NCI-H1930 (cell line): ENCODE measurements at places on chromosomes 11 and 22.
A peak's percentile ranks its signal among the peaks of the same experiment; 100 is the strongest.

DNA sequence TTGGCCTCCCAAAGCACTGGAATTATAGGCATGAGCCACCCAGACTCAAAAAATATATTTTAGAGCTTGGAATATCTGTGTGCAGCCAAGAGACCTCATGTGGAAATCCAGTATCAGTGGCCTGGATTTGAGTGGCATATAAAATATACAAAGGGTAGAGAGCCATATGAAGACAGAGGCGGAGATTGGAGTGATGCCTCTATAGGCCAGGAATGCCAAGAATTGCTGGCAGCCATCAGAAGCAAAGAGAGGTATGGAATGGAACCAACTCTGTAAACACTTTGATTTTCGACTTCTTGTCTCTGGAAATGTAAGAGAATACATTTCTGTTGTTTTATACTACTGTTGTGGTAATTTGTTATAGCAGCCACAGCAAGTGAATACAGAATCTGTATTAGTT, 123.0 kb downstream of the PLEKHA7 start:
- no peak for DNase-seq

DNA sequence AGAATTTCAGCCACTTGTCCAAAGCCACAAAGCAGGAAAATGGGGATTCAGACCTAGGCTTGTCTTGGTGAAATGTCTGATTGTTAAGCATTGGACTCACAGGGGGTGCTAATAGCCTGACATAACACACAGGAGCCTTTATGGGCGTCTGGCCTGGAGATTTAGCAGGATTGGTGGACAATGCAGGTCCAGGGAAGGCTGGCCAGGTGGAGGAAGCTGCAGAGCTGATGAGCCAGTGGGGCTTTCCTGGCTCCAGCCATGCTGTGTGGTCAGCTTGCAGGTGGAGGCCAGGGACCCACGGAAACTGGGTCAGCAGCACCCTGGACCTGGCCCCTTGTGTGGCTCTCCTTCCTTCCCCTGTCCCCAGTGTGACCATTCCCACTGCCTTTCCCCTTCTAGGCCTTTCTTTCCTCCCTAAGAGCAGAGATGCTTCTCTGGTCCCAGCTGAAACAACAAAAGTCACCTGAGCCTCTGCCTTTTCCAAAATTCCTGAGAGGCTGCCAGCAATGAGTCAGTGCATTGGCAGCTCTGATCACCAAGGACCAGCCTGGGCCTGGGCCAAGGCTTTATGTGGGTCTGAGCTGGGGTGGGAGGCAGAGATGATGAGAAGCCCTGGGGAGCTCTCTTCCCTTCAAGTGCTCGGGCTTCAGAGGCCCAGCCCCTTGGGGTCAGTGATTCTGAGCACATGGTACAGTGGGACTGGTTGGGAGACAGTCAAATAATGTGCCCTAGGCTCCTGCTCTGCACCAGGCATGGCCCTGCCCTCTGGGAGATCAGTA, 85.2 kb downstream of the CCDC81 start:
- no peak for DNase-seq

GRCh38 chr11:60954421-60954820, 2.4 kb upstream of the SLC15A3 start:
- no peak for DNase-seq

- DNase-seq = no peak
These were observed 330.5 kb downstream of the TBC1D22A start for GRCh38 chr22:47092896-47093311.

DNA sequence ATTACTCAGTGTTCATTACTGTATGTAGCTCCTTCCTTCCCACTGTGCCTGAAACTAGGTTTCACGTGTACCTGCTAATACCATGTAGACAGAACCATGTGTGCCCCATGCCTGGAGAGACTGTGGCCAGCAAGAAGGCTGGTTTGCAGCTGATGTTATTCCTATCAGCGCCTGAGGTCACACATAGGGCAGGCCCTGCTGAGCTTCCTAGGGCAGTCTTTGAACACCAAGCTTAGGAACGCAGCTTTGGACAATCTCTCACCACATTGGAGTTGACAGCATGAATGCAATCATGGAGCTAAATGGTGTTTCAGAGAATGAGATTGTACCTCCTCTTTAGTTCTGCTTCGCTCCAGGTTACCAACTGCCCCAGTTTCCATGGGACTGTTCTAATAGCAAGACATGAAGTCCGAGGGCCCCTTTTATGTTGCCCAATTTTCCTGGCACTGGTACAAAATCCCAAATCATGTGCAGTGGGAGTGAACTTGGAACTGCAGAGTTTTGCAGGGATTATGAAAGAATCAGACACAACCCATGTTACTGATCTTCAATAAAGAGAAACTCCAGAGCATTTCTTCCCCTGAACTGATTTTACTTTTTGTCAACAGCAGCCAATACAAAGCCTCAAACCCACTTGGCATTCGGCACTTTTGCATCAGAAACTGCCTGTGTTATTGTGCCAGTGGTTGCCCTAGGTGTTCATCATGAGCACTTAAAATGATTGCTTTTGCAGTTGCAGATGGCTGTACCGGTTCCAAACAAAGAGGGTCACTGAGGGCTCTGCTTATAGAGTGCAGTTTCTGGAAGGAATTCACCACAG, 154.2 kb upstream of the TTC12 start:
- peak; percentile 15 for DNase-seq

DNA sequence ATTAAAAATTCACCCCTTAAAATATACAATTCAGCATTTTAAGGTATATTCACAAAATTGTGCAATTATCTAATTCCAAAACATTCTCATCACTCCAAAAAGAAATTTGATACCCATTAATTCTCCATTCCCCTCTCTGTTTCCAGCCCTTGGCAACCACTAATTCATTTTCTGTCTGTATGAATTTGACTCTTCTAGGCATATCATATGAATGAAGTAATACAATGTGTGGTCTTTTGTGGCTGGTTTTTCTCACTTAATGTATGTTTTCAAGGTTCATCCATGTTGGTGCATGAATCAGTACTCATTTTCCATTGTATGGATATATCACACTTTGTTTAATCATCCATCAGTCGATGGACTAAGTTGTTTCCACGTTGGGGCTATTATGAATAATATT, 29.0 kb upstream of the ACCSL start:
- DNase-seq = no peak

DNA sequence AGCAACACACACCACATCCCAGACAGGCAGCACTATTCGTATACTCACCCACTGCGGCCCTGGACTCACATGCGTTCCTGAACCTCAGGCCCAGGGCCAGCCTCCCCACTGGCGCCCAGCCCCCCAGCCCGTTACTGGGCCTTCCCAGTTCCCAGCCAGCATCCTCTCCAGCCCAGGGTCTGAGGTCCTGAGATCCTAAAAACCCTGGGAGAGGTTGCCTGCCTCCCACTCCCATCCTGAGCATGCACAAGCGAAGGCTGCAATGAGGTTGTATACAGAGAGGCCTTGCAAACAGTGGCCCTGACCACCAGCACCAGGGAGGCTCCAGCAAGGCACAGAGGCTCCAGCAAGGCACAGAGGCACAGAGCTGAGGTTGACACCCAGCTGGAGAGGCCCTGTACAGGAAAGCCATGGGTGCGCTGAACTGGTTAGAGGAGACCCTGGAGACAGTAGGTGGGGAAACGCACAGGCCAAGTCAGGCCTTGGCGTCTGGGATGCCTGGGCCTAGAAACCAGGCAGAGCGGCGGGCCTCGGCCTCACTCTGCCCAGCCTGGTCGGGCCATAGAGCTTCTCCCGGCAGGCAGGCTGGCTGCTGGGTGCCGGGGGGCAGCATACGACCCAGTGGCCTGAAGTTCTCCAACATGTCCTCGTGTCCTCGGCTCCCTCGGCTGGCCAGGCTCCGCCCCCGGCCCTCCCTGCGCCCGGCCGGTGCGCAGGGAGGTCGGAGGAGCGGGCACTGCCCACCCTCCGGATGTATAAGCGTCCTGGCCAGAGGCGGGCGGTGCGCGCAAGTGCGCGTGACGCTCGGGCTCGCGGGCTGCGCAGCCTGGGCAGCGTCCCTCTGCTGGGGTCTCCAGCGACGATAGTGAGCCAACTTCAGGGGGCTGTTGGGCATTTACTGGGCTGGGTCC, 2.3 kb upstream of the TBX1 start:
- DNase-seq = no peak

- DNase-seq = no peak
These were observed 78.9 kb upstream of the CRYBB3 start for GRCh38 chr22:25120761-25121212.

GRCh38 chr11:4087551-4087950, 7.0 kb upstream of the RRM1 start:
- no peak for DNase-seq
